ENCODE measurements at places on chromosomes 3 and 15.

DNA sequence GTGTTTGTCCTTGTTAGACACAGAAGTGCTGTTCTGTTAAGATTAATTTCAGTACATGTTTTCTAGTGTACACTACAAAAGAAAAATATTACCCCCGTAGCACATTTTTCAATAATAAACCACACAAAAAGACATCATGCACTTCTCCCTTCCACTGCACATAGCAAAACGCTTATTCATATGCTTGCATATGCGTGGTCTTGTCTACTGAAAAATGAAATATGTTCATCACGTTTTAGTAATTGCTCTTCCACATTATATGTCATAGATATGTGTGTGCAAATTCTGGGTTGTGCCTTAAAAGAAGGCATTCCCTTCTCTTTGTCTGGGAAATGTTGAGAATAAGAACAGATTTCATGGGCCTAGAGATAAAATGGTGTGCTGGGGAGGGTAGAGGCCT, 353.9 kb downstream of the NSUN3 start:
- DNase-seq: no peak

DNA sequence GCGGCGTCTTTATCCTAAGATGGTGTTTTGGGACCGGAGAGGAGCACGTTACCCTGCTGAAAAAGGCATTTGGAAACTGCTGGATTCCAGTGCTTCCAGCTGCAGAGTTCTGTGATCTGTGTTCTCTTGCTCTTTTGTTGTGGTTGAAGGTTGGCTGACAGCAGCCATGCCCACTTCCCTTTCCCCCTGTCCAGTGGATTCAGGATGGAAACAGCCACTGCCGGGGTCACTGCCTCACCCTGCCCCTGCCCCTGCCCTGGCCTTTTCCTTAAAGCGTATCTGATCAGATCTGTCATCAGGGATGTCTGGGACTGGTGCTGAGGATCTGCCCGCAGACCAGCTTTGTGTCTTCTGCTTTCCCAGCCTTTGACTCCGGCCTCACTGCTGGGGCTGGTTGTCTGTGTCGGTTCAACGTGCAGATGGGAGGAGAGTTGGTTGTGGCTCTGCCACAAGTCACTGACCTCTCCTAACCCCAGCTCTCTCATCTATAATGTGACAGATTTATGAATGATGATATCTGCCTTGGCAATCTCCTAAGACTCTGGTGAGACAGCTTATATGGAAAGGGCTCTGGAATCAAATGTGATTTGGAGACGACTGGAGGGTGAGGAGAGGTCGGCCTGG, 219.4 kb upstream of the BHLHE40 start:
- DNase-seq: no peak

- DNase-seq: no peak
These were observed 7.7 kb downstream of the SELENOT start for GRCh38 chr3:150610785-150611184.

GRCh38 chr3:77254967-77255831, 215.3 kb downstream of the ROBO2 start:
- DNase-seq: peak; percentile 69

- no peak for DNase-seq
These were observed 131.0 kb downstream of the NTRK3 start for GRCh38 chr15:88125576-88125975.

GRCh38 chr15:39564972-39565665, 15.8 kb upstream of the THBS1 start:
- no peak for DNase-seq

GRCh38 chr15:58931987-58932588, 1.4 kb downstream of the SLTM start:
- DNase-seq: no peak

DNA sequence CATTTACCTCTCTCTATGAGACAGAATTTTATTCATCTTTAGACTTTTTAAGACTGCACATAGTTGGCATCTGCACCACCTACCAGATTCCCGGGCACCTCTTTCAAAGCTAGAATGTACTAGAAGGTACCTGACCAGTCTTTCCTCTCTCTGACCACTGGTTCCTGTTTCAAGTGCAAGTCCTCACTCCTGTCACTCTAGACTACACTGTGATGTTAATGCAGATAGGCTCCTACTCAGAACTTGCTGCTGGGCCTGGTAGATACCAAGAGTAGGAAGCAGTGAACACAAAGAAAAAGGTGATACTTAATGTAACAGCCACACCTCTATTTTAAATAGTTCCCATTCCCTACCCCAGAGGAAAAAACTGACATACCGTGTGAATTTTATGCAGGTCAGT, 8.1 kb upstream of the TCAIM start:
- no peak for DNase-seq

DNA sequence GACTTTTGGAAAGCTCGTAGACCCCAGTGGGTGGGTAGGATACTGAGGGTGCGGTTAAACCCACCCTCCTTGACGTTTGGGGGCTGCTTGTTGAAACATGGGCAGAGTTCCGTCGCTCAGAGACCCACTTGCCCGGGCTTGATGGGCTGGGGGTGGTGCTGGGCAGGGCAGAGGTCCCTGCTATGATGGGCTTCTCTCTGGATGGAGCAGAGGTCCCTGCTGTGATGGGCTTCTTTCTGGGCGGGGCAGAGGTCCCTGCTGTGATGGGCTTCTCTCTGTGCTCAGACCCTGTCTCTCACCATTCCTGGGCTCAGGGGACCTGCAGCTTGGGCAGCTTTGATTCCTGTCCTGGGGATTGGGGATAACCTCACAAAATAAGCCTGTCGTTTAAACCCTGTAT, 45.2 kb downstream of the FBLN2 start:
- no peak for DNase-seq

DNA sequence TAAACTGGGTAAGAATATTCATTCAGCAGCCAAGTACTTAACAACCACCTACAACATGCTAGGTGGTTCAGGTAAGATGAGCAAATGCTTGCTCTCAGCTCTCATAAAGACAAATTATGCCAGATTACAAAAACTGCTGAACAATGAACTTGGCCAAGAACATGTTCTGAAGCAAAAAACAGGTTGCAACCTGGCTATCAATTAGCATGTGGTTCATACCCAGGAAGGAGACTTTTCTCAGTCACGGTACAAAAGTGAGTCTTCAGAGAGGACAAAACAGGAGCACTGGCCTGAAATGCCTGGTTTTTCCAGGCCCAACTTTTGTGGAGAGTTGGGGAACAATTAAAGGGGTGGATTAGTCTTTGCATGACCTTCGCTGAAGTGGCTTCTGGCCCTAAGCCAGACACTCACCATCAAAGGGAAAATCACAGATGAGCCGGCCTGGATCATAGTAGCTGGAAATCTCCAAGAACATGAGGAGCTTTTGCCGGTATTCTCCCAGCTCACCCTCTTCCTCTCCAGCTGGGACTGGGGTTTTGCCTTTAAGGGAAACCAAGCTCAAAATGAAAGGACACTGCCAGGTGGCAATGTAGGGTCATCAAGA, 7.6 kb upstream of the PLA2G4F start:
- no peak for DNase-seq

GRCh38 chr3:76958274-76958673, 81.6 kb upstream of the ROBO2 start:
- DNase-seq: no peak

DNA sequence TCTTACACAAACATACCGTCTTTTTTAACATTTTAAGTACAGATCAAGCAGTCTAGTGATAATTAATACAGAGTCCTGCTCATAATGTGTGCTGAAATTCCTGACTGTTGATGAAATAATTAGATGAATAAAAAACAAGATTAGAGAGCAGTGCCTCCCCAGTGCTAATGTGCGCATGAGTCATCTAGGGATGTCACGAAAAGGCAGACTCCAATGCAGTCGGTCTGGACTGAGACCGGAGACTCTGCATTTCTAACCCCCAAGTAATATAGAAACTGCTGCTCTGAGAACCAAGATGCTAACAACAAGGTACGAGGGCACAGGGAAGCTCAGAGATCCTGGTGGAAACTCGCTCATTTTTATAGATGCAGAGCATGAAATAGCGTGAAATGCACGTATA, 61.4 kb downstream of the COL8A1 start:
- DNase-seq: no peak

DNA sequence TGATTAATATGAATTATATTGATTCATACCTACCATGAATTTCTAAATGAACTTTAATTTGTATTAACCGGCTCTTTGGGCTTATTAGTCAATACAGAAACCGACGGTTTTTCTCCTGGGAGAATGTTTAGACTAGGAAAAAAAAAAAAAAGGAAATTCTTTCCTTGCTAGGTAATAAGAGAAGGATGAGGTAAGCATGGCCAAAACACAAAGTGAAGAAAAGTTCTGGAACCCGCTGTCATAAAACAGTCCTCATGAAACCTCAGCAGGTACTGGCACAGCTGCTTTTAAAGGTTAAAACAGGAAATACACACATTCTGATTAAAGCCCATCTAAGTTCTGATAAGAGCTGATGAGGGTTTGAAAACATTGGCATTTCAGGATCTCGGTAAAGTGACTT, 30.8 kb upstream of the PSTPIP1 start:
- no peak for DNase-seq

DNA sequence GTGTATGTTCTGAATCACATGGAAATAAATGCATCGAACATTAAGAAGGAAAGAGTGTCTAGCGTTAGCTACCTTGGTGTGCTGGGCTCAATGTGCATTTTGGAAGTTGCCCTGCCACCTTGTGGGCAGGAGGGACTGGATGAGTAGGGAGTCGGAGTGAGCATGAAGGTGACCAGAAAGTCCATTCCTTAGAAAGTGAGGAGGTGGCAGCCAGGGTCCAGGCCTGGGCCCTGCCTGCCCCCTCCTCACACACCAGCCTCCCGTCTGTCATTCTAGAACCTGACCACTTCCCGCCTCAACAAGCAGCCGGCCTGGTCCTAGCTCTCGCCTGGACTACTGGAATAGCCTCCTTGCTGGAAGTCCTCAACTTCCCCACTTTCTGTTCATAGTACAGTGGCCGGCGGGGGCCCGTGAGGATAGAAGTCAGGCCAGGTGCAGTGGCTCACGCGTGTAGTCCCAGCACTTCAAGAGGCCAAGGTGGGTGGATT, 10.2 kb upstream of the GATA2 start:
- DNase-seq: no peak

DNA sequence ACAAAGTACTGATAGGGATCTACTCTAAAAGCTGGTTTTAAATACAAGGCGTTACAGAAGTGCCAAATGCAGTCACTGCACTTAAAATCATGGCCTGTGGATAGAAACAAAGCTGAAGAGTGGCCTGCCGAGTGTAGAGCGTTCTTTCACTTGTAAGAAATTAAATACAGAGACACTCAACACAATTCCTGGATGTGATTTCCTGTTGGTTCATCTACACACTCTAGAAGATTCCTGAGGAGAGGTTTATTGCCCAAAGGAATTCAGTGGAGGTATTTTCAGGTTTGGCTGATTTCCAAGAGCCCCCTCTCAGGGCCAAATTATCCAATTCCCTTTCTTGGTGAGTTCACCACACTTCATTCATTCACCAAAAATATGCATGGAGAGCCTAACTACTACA, 200.3 kb upstream of the IL12A start:
- no peak for DNase-seq

DNA sequence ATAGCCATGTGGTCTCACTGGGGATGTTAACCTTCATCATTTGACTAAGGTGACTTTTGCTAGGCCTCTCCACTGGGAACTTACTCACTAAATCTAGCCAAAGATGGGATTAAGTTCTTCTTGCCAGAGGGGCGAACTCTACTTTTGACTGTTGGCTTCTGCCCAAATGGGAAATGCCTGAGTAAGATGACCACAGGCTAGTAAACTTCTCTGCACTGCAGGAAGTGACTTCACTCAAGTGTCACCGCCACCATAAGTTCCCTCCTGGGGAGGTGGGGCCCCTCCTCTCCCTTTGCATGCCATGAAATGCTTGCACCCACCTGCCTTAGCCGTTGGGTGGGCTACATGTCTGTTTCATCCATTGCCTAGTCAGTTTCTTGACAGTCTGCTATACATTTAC, 388.3 kb downstream of the FEZF2 start:
- no peak for DNase-seq

GRCh38 chr3:95899911-95900310, 914.5 kb upstream of the EPHA6 start:
- no peak for DNase-seq

DNA sequence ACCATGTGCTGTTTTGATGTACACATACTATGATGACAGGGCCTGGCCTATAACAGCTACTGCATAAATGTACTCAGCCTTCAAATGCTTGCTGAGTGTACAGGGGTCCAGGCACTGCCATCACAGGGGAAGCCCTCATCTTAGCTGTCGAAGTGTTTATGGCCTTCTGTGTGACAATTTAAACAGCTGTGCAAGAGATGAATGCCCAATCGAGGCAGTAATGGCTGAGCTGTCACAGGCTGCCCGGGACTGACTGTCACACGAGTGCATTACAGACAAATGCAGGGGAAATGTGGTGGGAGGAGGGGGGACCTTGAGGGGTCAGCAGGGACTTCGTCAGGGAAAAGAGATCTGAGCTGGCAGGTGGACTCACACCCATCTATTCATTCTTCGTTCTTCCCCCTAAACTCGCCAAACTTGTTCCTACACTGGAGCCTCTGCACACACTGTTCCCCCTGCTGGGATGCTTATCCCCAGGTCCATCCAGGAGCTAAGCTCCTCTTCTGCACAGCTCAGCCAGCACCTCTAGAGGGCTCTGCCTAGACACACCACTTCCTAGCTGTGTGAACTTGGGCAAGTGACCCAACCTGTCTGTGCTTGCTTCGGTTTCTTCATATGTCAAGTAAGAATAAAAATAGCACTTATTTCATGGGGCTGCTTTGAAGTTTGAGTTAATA, 156.2 kb upstream of the IQSEC1 start:
- DNase-seq: peak; percentile 77

GRCh38 chr15:28123408-28124023, 24.4 kb upstream of the OCA2 start:
- peak; percentile 84 for DNase-seq

DNA sequence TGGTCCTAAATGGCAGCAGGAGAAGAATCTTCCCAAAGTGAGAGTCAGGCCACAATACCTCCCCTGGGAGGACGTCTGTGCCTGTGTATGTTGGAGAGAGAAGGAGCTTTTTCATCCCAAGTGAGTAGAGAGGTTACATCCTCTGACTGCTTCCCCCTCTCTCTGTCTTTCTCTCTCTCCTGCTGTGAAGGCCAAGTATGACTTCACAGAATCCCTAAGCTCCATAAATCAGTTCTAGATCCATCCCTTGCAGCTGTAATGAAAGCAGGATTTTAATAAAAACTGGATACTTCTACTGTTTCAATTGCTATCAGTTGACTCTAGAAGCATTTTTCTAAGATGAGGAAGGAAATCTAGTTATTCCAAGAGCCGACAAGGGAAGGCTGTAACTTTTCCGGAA, 389.1 kb upstream of the PROK2 start:
- DNase-seq: no peak

DNA sequence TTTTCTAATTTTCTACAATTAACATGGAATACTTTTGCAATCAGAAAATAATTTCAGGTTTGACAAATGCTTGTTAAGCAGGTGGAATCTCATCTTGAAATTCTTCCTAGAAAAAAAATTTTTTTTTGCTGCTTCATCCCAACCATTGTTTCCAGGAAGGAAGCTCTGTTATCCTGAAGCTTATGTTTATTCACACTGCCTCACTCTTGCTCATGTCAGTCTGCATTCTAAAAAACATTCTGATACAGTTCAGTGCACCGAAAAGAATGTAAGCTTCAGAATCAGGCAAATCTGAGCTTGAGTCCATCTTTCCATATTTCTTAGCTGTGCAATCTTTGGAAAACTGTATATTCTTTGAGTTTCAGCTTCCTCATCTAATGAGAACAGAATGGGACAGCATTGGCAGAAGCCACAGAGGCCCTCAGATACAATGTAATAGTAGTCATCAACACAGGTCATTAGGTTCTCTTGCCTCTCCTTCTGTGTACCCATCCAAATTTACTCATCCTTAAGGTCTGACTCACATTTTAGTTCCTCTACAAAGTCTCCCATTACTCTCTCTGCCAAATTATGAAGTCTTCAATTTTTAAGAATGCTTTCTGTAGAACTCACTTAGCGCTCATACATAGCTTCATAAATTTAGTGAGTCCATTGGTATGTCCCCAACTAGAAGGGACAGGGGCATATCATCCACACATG, 881.8 kb upstream of the NR2F2 start:
- DNase-seq: no peak
